ENCODE measurements at places on chromosomes 2 and 18.

DNA sequence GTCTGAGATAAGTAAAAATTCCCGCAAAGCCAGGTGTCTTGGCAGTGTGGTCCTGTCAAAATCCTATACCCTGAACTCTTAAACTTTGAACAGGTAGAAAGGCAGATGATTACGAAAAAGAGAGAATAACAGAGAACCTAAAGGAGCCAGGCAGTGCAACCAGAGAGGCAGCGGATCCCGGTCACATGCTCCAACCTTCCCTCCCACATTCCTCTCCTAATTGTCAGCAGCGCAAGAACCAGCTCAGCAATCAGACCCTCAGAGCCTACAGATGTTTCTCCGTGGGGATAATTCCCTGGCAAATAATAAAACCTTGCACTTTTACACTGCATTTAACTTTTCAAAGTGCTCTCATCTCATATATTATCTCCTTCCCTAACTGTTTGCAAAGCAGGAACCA is 124.8 kb downstream of the EPHA4 start:
- DNase-seq, result no peak

DNA sequence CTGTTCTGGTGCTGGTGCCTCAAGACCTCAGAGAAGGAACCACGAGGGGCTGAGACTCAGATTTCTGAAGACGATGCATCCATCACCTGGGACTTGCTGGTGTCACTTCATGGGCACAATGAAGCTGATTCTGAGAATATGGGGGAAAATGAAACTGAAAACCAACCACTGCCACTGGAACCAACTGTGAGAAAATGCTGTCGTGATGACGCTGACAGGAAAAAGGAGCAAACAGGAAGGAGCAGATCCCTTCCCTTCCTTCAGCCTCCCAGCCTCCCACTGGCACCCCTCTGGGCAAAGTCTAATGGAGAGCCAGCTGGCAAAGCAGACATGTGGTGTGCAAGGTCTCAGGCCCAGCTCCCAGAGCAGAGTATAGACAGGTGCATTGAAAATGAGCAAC is 109.7 kb downstream of the FOXI3 start:
- DNase-seq, result no peak

DNA sequence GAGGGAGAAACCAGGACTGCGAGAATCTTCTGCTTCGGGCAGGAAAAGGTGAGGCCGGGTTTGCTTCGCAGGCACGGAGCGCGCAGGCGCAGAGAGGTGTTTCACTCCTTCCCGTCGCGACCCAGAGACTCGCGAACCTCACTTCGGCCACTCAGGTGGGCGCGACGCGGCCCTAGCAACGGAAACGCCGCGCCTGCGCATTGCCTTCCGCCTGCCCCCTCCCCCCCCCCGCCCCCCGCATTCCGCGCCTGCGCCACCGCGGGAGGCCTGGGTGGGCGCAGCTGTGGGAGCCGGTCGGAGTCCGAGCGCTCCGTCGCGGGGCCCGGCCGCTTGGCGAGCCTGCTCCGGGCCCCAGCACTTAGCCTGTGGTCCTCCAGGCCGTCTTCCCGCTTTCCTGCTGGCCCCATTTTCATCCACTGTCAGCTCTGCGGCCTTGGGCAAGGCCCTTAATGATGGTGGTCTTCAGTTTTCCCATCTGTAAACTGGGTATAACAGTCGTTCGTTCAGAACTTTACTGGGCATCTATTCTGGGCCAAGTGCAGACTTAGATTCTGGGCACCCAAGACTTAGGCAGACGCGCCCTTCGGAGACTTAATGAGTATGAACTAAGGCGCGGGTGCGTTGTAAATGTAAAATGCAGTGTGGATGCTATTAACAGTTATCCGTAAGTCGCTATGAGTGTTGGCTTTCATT is 62.1 kb upstream of the ACKR3 start:
- DNase-seq, result no peak

DNA sequence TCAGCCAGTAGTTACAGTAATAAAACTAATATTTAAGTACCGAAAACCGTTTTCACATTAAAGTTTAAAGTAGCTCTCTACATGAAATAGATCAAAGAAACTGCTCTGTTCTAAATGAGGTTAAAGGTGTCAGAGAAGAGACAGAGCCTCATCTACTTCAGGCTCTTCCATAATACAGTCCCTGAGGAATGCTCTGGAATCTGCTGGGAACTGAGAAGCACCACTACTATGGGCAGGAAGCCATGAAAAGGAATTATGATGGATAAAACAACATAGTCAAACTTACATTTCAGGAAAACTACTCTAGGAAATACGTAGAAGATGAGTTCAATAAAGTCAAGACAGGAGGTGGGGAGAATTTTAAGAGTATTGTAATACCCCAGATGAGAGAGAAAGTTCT is 60.0 kb downstream of the ROCK1 start:
- no peak for DNase-seq

DNA sequence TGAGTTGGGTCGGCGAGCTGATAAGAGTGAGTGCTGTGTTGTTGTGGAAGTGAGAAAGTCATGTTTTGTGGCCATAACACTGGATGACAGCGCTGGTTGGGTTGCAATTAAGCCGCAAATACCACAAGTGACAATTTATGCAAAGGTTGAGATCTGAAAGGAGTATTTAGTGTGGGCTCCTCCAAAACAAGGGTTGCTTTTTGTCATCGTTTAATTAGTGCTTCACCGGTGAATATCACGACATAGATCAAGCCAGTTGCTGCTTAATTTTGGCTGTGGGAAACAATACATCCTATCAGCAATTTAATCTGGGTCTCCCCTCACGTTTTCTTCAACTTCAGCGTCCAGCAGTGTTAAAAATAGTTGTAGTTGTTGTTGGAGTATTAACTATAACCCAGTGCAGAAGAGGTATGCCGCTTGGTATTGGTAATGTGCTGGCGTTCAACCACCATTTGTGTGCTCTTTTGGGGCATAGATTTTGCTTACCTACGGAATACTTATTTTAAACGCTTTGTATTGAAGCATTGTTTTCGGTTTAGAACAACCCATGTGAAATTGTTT is 662 bp downstream of the ACVR2A start:
- DNase-seq, result peak; percentile 41

DNA sequence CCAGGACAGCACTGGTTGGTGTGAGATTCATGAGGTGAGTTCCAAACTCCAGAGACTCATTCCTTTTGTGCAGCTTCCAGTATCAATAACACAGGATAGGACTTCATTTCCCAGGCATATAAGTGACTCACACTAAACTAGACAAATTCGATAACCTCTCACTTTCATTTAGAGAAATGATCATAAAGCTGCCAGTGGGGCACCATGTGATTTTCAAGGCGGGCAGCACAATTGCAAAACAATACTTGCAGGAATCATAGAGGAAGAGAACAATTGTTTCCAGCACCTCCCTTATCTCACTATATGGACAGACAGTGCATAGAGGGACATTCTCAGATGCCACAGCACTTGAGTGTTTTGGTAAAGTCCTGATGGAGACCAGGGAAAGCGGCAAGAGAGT is 31.3 kb upstream of the DNAH7 start:
- DNase-seq, result no peak

Measured in Jurkat, Clone E6-1 (cell line).